ENCODE measurements at places on chromosomes 3 and 15.

- no peak for DNase-seq
Observed at GRCh38 chr3:112967425-112967824, 7.5 kb downstream of the CD200R1 start.

DNA sequence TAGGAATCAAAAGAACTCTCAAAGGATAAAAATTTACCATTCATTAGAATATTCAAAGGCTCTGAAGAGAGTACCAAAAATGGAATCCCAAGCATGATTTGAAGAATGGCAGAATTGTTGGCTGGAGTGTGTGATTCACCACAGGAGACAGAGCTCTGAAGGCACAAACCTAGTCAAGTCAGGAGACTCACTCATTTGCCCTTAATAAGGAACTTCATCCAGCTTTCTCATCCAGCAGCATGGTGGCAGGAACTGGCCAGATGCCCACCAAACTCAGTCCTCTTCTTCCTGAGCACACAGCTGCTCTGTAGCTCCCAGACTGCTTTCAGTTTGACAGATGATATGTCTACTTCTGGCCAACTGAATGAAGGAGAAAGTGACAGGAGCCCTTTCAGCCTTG lies 16.5 kb upstream of the HEG1 start:
- peak; percentile 94 for DNase-seq

DNA sequence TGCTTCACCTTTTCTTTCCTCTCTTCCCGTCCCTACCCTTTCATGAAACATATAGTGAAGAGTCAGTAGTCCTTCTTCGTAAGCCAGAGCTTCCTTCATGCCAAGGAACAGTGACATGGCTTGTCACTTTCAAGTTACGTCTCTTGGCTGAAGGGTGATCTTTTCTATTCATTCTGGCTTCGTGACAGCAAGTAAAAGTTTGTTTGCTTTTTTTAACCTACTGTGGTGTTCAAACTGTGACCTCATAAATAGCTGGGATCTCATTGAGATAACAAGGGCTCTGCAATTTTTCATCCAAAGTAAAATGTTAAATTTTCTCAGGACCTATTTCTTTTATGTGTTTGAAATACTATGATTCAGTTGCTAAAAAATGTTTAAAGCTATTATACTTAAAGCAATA lies 10.5 kb downstream of the CDIN1 start:
- peak; percentile 77 for DNase-seq

GRCh38 chr3:129410971-129411370 lies 17.5 kb downstream of the EFCAB12 start:
- DNase-seq, result no peak

DNA sequence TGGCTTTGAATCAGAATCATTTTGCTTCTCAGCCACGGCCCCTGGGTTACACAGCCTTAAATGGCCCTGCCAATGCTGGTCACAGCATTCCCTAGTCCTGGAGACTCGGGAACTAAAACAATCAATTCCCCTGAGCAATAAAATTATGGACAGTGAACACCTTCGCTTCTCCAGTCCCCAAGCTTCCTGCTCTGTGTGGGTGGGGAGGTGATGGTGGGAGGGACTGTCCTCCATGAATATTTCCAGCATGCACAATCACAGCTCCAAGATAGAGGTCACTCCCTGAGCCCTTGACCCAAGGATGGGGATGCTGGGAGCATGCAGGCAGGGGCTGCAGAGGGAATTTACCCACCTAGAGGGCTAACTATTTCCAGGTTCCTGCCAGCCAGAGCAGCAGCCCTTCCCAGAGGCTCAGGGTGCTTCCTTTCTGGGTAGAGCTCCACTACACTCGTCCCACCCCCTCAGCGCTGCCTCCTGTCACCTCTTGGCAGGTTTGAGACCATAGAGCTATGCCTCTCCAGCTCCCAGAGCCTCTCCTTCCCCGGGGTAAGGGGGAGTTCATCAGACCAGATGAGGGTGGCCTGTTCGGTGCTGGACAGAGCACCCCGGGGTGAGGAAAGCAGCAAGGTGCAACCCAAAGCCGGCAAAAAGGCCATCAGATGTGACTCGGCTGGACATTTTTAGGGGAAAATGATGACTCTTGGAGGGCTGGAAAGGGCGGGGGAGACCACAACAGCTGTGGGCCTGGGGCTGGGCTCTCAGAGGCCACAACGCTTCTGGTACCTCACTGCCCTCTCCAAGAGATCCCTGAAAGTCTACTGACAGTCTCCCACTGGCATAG lies 14.5 kb upstream of the CCDC33 start:
- no peak for DNase-seq

GRCh38 chr3:195441992-195442572 lies 738 bp downstream of the ACAP2 start:
- peak; percentile 34 for DNase-seq

- DNase-seq, result no peak
Observed at GRCh38 chr3:157078131-157078810, 81.7 kb downstream of the CCNL1 start.

DNA sequence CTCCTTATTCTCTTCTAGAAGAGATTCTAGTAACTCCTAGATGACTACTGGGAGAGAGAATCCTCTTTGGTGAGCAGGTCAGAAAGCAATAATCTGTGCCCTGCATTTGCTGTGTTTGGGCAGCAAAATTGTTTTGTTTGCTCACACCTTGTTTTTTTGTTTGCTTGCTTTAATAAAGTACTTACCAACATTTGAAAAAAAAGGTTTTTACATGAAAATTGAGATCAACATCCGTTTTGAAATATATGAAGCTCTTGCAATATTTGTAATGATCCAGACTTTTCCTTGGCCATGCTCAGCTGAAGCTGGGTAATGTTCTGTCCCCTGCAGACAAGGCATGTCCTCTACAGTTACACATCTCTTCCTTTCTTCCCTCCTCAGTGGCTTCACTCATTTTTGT lies 62.2 kb downstream of the DIPK2A start:
- DNase-seq, result no peak

- DNase-seq, result no peak
Observed at GRCh38 chr3:43221076-43221475, 65.3 kb upstream of the SNRK start.

- no peak for DNase-seq
Observed at GRCh38 chr3:171649911-171650592, 160.2 kb downstream of the PLD1 start.

DNA sequence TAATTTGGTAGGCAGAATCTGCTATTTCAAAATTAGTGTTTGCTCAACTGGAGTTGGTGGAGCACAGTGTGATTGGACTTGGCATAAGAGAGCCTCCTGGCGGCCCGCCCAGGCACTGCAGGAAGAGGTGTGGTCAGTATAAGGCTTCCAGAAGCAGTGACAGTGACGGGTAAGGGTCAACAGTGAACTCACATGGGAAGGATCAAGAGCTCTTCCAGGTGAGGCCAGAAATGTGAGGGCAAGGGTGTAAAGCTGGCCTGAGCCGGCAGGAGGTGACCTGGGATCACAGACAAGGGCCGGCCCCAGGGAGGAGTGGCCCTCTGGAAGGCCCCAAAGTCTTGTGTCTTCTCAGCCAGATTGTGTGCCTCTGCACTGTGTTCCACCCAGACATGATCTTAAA lies 93.2 kb upstream of the RNF7 start:
- DNase-seq, result peak; percentile 68

GRCh38 chr3:125349556-125350165 lies 25.5 kb downstream of the ZNF148 start:
- peak; percentile 33 for DNase-seq

DNA sequence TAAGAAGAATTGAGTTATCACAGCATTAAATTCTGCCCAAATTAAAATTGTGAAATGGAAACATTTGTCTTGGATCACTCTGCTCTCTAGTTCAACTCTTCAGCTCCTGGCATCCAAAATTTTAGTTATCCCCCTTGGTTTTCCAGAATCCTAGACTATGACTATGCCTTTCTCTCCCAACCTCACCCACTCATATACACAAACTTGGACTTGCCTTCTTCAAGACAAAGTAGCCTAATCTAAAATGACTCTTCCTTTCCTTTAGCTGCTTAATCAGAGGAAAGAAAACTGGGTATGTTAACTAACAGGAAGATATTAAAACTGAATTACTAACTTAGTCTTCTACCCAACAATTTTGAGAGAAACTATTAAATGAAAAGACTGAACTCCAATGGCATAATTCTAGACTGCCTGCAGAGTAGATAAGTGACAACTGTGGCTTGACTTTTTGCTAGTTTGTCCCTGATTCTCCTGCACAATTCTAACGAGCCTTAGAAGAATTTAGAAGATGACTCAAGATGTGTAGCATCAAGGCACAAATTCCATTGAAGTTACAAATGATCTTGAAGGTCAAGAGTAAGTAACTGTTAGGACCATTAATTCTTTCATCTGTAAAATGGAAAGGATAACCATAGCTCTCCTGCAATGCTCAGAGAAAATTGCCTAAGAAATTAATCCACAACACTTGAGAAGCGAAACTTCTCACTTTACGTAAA lies 5.2 kb upstream of the GOLIM4 start:
- DNase-seq, result peak; percentile 72

DNA sequence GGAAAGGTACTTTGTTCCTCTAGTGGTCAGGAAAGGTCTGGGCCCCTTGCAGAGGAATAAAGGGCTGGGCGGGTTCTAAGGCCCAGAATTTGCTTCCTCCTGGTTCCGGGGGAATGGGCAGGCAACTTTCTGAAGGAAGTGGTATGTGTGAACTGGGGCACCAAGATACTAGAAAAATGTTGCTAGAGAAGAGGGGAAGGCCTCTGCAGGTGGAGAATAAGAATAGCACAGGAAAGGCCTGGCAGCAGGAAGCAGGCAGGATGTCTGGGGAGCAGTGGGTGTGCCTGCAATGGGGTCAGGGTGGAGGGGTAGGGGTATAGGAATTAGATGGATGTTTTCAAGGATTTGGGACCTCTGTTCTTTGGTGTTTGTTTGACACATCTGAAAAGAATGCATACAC lies 2.0 kb downstream of the SLC22A13 start:
- DNase-seq, result no peak

- no peak for DNase-seq
Observed at GRCh38 chr15:31367730-31368344, 41.2 kb downstream of the KLF13 start.

GRCh38 chr3:115019900-115020299 lies 127.2 kb downstream of the ZBTB20 start:
- DNase-seq, result no peak

DNA sequence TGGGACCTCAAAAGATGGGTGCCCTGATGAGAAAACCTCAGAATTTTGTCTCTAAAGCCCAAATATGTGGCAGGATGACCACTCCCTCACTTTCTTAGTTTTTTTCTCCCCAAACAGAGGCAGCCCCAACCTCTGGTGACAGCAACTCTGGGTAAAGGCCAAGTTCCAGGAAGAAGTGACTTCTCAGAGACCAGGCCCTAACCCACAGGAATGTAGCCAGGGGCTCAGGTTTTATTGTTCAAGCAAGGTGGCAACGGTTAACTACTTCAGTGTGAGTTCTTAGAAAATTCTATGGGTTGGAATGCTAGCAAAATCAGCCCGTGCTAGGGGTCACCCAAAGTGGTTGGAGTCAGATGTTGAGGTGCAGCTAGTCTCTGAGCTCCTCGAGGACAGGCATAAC lies 5.1 kb upstream of the DNAJA4 start:
- DNase-seq, result peak; percentile 13

DNA sequence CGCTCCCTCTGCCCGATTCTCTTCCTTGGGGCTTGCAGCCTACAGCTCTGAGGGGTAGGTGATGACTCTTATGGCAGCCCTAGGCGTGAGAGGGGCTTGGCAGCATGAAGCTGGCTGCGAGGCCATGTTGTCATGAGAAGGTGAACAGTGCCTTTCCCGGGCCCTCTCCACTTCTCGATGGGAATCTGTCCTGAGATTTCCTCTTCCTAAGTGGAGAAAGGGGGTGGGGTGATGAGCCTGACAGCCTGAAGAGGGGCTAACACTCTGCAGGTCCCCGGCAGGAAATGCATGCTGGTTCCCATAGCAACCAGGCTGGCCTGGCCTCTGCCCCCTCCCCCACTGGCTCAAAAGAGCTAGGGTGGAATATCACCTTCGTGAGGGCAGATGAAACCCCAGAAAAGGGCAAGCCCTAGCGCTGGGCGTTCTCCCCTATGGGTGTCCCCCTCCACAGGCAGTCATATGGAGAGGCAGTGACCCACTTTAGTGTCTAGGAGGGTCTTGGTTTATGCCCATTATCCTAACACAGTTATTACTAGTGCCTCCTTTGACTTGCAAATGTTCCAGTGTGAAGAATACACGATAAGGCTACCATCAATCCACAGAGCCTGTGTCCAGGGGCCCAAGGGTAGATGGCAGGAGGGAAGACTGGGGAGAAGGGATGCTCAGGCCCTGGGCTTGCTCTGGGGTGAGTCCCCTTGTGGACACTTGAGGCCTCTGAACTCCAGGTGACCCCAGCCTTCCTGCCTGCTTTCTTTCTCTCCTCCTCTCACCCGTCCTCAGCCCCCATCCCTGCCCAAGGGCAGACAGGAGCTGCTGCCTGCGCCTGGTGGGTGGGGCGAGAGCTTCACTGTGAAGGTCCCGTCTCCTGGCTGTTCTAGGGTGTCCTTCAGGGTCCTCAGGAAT lies 13.2 kb downstream of the EPHB3 start:
- peak; percentile 32 for DNase-seq
